ENCODE measurements at places on chromosomes 4 and X.

GRCh38 chrX:113545040-113545439 lies 704.4 kb upstream of the AMOT start:
- no peak for DNase-seq

- DNase-seq: no peak
These were observed 206.5 kb upstream of the ANXA10 start for GRCh38 chr4:167885872-167886271.

DNA sequence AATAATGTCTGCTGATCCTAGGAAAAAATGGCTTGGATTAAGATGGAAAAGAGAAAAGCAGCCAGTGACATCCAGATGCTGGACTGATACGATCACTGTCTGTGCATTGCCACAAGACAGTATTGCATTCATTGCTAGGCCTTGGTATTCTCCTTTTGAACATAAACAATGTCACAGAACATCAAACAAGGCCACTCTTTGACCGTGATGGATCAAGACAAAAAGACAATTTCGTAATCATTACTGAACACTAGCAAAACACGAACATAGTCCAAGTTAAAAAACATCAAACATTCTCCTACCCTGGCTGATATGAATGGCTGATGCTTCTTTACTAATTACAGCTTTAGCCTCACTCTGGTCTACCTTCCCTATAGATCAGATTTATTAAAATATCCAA lies 374.1 kb upstream of the CXorf51B start:
- DNase-seq: no peak

GRCh38 chr4:2261110-2261852 lies 628 bp downstream of the MXD4 start:
- peak; percentile 65 for DNase-seq

- DNase-seq: no peak
These were observed 709 bp upstream of the CLOCK start for GRCh38 chr4:55547466-55547770.

- no peak for DNase-seq
These were observed 99.0 kb upstream of the TRPC3 start for GRCh38 chr4:122050841-122051240.

GRCh38 chr4:13793020-13793710 lies 165.6 kb upstream of the BOD1L1 start:
- DNase-seq: no peak

Measured in left cardiac atrium (tissue), 4 donors.